ENCODE measurements at places on chromosomes 7 and 10.

- DNase-seq: no peak
These were observed 7.5 kb downstream of the SFXN3 start for GRCh38 chr10:101038484-101038883.

DNA sequence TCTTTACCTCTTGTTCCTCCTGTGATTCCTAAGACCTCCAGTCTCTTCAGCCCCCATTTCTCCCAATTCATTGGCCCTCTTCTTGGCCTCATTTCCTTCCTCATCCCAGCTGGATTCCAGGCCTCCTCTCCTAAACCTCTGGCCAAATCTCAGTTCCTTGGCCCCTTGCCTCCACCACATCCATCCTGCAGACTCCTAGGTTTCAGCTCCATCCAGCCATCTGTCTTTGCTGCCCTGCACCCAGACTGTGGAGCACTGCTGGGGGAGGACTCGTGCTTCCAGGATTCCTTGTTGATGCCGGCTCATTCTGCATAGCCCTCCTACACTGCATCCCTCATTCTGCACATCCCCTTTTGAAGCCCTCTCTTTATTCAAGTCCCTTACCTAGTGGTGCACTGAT, 6.7 kb downstream of the PLAC9 start:
- no peak for DNase-seq

- no peak for DNase-seq
These were observed 304.7 kb downstream of the CDK14 start for GRCh38 chr7:90900628-90901356.

- DNase-seq: no peak
These were observed 18.0 kb downstream of the ELMO1 start for GRCh38 chr7:37430640-37431039.

GRCh38 chr10:46547541-46548497, 8.6 kb downstream of the GPRIN2 start:
- DNase-seq: no peak

- no peak for DNase-seq
These were observed 597.8 kb upstream of the FOXK1 start for GRCh38 chr7:4084271-4084670.

GRCh38 chr7:68892236-68892635, 706.0 kb upstream of the AUTS2 start:
- DNase-seq: no peak

GRCh38 chr7:120725376-120726039, 132.4 kb downstream of the TSPAN12 start:
- no peak for DNase-seq

DNA sequence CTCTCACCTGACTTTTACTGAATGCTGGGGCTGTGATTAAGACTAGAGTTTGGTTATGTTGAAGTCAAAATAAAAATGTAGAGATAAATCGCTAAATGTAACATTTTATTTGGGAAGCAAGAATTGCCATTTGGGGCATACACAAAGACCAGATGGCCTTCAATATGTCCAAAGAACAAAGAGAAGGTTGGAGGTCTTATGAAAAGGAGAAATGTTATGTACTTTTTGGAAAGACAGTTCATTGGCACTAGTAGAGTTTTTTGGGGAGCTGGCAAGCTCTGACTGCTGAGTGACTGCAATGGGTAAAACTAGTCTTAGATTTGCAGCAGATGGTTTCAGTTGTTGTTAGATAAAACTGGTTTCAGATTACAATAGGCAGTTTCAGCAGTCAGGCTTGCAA, 35.6 kb upstream of the GALNT17 start:
- DNase-seq: no peak

DNA sequence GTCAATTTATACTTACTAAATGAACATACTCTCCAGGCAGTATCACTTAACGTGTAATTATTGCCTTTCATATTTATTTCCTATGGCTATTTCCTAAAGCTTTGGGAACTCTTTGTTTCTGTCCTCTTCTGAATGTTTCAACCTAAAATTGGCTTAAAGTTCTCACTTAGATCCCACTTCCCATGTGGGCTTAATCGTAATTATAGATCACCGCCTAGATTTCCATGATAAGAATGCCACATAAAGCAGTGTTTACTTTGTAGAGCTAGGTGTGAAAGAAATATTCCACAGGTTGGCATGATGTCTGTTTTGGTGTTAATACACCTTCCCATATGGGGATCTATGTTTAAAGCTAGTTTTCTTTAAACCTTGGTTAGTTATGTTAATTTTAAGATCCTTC, 1.5 kb downstream of the HDAC9 start:
- DNase-seq: no peak

DNA sequence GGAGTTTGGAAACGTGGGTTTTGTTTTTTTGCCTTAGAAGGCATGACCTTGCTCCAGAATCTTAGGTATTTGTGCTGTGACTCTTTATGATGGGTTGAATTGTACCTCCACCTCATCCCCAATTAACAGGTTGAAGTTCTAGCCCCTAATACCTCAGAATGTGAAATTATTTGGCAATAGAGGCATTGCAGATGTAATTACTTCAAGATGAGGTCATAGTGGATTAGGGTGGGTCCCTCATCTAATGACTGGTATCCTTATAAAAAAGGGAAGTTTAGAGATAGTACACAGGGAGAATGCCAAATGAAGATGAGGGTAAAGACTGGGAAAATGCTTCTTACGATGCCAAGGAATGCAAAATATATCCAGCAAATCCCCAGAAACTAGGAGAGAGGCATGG, 3.0 kb upstream of the FAM200A start:
- no peak for DNase-seq

- DNase-seq: no peak
These were observed 14.7 kb downstream of the CHST15 start for GRCh38 chr10:124078714-124079113.

DNA sequence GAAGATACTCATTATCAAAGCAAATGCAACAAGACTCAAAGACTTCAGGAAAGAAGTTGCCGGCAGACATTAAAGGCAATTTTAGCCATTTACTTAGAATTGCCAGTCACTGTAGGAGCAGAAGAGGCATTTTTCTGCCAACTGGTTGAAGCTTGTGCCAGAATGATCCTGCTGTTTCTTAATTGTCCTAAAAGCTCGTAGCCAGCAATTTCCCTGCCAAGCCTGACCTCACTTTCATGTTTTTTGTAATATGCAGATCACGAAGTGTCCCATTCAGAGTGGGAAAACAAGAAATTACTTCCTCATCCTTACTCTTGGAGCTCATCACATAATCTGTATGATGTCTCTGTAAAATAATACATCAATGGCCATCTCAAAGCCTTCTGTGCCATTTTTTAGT, 130.9 kb upstream of the ANKRD1 start:
- no peak for DNase-seq

DNA sequence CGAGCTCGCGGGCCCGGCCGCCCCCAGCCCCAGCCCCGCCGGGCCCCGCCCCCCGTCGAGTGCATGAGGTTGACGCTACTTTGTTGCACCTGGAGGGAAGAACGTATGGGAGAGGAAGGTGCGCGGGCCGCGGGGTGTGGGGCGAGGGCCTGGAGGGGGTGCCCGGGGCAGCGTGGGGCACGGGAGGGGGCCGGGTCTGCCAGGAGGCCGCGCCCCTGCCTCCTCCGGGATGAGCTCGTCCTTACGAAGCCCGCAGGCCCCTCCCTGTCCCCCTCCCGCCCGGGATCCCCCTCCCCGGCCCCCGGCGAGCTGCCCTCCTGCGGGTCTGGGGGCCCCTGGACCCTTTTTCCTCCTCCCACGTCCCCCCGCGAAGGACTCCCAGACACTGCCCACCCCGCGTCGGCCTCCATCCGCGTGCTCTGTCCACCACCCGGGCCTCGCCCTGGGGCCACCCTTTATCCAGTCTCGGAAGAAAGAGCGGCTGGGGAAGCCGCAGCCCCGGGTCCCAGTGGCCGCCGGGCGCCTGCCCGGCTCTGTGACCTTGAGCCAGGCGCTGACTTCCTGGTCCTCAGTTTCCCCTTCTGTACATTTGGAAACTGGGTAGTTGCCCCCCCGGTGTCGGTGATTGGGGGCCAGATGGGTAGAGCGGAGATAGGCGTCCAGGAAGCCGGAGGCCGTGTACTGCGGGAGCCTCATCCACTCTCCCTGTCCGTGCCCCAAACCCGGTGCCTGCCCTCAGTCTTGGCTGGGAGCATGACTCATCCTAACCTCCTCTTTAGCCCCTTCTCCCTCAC, 521 bp downstream of the LIMK1 start:
- DNase-seq: no peak

DNA sequence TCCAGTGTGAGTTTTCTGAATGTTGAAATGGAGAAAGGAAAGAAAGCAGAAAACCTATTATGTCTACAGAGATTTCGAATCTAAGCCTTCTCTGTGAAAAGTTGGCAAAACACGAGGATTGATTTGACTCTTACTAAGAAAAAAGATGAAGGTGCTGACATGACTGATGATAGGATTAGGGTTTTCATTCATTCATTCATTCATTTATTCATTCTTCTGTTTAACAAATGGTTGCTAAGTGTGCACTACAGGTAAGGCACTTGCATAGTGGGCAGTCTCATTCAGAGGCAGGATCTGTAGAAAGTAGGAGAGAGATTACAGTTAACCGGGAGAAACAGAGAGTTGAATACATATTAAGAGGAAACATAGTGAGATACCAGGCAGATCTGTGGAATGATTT, 137.1 kb downstream of the ZNF365 start:
- DNase-seq: no peak

DNA sequence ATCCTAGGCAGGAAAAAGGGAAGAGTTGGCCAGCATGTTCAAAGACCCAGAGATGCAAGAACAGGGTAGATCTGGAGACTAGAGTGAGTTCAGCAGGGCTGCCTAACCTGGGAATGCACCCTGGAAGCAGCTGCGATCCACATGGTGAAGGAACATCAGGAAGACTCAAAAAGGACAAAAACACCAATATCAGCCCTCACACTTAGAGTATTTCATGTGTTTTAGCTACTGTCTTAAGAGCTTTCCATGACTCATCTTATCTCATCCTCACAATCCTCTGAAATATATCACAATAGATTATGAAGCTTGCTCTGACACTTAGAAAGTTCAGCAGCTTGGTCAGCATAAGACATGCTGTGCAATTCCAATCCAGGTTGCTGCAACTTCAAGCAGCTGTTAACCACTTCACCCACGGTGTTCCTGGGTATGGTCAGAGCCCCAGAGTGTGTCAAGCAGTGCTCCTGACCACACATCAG, 380.9 kb downstream of the PARD3 start:
- DNase-seq: no peak

DNA sequence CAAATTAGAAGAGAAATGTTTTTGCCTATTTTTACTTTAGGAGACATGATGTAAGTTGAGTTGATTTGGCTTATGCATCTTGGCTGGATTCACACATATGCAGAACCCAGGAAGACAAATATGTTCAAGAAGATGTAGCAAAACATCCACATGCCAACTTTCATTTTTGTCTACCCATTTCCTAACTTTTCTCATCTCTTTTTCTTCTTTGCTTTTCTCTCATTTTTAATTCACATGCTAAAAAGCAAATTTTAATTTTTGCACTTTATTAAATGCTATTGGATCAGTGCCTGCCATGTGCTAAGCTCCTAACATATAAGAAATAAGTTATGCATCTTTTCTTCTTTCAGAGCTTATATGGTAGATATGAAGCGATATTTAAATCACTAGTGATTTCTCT, 143.7 kb upstream of the GRM3 start:
- no peak for DNase-seq

GRCh38 chr10:71769279-71769823, 4.0 kb downstream of the VSIR start:
- no peak for DNase-seq

DNA sequence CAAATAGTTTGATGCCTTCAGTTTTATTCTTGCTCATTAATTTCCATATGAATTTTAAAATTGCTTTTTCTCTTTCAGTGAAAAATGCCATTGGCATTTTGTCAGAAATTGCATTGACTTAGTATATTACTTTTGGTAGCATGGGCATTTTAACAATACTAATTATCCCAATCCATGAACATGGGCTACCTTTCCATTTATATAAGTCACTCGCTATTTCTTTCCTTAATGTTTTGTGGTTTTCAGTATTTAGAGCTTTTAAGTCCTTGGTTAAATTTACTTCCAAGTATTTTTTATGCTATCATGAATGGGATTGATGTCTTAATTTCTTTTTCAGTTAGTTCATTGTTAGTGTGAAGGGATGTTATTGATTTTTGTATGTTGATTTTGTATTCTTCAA, 297.4 kb downstream of the ATRNL1 start:
- DNase-seq: no peak

- no peak for DNase-seq
These were observed 9.5 kb upstream of the SGCE start for GRCh38 chr7:94665426-94665825.

DNA sequence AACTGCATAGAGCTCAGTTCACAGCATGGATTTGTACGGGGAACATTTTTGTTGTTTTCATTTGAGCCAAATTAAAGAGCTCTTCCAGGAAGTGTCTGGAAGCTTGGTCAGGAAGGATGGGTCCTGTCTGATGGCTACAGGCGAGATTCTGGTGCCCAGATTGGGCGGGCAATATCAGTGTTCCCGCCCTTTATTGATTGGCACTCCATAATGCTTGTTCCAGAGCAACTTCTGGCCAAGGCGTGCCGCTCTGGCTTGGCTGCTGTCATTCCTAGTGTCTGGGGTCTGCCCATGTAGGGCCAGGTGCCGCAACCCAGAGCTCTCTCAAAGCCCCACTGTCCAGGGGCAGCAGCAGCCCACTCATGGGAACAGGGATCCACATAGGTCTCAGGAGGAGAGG, 45.9 kb downstream of the RAMP3 start:
- no peak for DNase-seq

GRCh38 chr7:50621973-50622490, 56.8 kb upstream of the DDC start:
- DNase-seq: no peak

- peak; percentile 17 for DNase-seq
These were observed 1.6 kb downstream of the NCOA4 start for GRCh38 chr10:46028584-46029460.

- no peak for DNase-seq
These were observed 3.0 kb downstream of the NAMPT start for GRCh38 chr7:106281585-106282318.

All from NCI-H1436 treated with DMSO at 0.1 percent for 48 hours (cell line).